NCI-H510A (cell line): ENCODE measurements at places on chromosomes 4 and X.

- no peak for DNase-seq
Observed at GRCh38 chr4:99013402-99013843, 17.9 kb downstream of the METAP1 start.

GRCh38 chr4:70996018-70996360 lies 2.5 kb downstream of the DCK start:
- no peak for DNase-seq

GRCh38 chr4:26815706-26816105 lies 44.9 kb upstream of the STIM2 start:
- DNase-seq = no peak

- no peak for DNase-seq
Observed at GRCh38 chr4:26878794-26879391, 18.3 kb downstream of the STIM2 start.

DNA sequence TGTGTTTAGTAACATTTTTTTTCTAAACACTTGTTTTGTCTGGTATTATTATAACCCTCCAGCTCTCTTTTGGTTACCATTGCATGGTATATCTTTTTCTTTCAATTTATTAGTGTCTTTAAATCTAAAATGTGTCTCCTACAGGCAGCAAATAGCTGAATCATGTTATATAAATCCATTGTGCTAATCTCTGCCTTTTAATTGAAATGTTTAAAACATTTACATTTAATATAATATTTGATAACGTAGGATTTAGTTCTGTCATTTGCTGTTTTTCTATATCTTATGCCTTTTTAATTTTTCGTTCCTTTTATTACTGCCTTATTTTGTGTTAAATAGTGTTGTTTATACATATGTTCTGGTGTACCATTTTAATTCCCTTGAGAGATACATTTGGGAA lies 17.1 kb upstream of the CCDC110 start:
- no peak for DNase-seq

DNA sequence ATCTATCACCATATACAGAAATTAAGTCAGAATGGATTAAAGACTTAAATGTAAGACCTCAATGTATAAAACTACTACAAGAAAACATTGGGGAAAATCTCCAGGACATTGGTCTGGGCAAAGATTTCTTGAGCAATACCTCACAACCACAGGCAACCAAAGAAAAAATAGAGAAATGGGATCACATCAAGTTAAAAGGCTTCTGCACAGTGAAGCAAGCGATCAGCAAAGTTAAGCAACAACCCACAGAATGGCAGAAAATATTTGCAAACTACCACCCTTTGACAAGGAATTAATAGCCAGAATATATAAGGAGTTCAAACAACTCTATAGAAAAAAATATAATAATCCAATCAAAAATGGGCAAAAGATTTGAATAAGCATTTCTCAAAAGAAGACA lies 236.9 kb upstream of the EMCN start:
- DNase-seq = no peak

DNA sequence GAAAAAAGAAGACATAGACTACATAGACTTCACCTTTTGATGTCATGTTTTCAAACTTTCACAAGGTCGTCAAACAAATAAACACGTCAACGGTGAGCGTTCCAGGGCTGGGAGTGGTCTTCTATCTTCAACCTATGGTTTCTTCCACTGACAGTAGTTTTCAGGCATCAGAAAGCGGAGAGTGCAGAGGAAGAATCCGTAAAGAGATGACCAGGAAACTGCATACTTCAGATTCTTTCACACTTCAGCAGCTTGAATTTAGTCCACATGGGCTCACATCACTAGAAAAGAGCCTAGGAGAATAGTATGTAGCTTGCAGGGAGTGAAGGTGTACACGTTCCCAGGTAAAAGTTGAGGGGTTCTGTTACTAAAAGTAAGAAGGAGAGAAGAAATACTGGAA lies 58.5 kb downstream of the NPY1R start:
- DNase-seq = no peak

GRCh38 chr4:97396605-97397004 lies 746.7 kb downstream of the STPG2 start:
- no peak for DNase-seq

DNA sequence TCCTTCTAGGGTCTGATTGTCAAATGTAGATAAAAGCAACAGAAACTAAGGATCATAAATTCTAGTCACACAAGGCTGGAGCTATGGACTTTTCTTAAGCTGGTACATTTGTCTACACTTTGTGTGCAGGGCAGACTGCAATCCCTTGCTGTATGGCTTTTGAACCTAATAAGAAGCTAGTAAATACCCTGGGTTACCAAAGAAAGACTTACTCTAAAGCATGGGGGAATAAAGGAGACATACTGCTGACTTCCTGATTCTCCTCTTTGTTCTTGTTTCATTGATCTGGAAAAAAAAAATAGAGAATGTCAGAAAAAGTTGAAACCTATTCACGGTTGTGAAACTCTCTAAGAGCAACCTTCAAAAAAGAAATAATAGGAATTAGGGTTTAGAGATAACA lies 216.6 kb upstream of the TLL1 start:
- DNase-seq = no peak
